ENCODE measurements at places on chromosomes 12 and 14.
A peak's percentile ranks its signal among the peaks of the same experiment; 100 is the strongest.

- DNase-seq, result no peak
Measured at GRCh38 chr14:95043732-95044462, 113.4 kb downstream of the DICER1 start.

- no peak for DNase-seq
Measured at GRCh38 chr12:14824012-14824634, 10.1 kb upstream of the SMCO3 start.

- DNase-seq, result no peak
Measured at GRCh38 chr12:4026517-4026916, 153.3 kb upstream of the PARP11 start.

DNA sequence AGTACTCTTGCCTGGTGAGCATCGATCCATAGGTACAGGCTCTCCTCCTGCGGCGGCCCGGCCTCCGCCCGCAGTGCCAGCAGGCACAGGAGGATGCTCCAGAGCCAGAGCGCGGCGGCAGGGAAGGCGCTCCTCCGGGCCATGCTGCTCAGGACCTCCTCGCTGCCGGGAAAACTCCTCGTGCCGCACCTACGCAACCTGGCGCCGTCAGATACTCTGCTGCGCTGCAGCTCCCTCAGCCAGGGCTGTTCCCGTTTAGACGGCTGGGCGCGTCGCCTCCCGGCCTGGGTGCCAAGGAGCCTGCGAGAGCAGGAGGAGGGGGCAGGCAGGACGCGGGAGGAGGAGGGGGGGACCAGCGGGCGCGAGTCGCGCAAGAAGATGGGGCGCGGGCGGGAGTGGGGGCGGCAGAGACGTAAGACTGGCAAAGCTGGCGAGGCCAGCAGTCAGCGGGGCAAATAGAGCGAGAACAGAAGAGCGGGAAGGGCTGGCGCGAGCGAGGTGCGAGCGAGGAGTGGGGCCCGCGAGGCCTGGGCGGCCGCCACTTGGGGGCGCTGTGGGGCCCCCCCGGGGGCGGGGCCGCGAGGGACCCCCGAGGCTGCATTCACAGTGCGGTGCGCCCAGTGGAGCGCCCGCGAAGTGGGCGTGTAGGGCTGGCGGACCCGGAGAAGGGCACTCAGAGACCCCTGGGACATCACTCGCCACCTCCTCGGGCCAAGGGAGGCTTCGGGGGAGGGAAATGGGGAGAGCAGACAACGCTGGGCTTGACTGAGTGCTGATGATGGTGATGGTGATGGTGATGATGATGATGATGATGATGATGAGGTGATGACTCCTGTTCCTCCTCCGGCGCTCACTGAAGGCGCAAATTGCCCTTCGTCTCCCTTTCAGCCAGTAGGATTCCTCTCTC lies at the start of gene WIF1:
WIF1 (minus strand) TSS at position 257 of the 907 bp plus-strand sequence; CDS start at position 143, 114 bp downstream.
- no peak for DNase-seq

DNA sequence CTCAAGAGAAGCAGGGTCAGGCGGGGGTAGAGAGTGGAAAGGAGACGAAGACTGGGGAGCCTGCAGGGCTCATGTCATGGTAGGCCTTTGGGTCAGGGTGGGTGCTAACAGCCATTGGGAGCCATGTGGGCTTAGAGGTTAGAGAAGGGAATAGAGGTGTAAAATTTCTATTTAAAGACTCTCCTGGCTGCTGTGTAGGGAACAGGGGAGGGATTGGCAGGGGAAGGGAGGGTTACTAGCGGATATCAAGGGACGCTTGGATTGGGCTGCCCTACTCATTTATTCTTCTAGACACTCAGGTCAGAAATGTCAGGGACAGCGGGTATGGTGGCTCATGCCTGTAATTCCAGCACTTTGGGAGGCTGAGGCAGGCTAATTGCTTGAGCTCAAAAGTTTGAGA lies 18.2 kb downstream of the WSCD2 start:
- no peak for DNase-seq

DNA sequence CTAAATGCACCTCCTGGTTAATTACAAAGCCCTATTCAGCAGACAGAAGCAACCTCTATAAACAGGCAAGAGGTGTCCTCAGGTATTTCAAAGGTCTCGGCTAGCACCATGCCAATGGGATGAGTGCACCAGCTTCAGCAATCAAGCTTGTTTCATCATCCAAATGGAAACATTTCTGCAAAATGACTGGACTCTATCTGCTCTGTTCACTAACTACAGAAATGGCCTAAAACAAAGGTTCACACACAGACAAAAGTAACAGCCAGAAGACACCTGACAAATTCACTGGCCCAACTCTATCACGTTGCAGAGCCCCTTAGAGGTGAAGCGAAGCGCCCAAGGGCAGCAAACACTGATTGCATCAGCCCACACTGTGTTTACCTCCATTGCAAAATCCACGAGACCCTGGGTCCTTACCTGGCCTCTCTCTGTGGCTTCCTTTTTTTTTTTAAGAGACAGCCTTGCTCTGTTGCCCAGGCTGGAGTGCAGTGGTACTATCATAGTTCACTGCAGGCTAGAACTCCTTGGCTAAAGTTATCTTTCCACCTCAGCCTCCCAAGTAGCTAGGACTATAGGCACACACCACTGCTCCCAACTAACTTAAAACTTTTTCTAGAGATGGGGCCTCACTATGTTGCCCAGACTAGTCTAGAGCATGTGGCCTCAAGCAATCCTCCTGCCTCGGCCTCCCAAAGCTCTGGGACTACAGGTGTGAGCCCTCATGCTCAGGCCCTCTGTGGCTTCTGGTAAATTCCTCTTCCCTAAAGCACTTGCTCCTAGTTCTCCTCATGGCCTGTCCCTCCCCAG lies 8.5 kb upstream of the SYNE3 start:
- DNase-seq, result no peak

- no peak for DNase-seq
Measured at GRCh38 chr12:27607591-27607990, 83.6 kb downstream of the PPFIBP1 start.

DNA sequence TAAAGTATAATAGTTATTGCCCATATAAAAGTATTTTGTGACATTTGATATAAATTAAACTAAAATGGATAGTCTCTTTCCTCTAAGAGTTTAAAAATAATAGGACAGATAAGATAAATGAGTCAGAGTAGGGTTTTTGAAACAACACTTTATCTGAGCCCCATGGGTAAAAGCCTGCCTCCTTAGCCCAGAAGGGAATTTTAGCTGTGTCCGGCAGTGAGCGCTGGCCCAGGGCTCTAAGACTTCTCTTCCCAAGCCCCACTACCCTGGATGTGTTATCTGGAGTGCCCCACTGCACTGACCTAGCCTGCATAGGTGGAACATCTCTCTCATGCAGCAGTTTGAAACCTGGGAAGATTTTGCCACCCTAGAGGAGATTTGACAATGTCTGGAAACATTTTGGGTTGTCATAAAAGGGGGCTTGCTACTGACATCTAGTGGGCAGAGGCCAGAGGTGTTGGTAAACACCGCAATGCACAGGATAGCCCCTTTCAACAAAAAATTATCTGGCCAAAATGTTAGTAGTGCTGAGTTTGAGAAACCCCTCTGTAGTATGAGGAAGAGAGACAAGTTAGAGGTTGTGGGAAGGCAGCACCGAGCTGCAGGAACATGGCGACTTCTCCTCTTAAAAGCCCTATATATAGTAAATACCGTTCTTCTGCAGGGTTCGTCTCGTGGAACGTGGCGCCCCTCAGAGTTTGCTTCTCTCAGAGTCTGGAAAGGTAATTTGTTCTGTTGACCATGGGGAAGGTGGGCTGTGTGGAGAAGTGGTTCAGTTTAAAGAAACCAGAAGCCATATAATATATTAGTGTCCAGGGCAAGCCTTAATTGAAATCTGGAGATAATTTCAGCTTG lies 29.3 kb upstream of the ATF1 start:
- peak; percentile 37 for DNase-seq

GRCh38 chr12:107448198-107448597 lies 237.4 kb upstream of the PWP1 start:
- DNase-seq, result no peak

DNA sequence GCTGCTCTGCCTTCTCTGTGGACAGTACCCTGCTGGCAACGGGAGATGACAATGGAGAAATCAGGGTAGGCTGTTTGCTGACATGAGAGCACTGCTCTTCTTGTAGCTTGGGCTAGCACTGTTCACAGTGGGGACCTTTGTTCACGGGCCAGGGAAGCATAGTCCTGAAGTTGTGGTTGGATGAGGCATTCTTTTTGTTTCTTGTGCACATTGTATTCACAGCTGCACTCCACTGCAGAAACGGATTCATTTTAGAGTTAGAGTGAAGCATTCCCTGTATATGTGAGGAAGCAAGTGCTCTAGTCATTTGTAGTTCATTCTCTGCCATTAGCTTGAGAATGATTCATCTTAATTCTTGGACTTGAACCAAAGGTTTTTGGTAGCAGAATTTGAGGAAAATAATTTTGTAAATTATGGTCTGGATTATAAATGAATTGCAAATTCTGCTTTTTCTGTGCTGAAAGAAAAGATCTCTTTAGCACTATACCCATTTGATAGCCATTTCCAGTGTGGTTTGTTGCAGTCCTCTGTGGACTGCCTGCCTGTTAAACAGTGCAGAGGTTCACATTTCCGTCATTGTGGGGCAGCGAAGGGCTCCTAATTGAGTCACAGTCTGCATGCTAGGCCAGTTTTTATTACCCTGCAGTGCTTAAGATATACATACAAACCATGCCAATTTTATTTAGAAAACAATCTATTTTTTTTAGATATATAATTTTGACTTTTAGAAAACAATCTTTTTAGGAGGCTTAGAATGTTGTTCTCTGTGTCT lies 80.6 kb downstream of the APAF1 start:
- peak; percentile 83 for DNase-seq

Data from AG08395 (cell line).